Stimulated activated naive CD8-positive, alpha-beta T cell treated with anti-CD3 and anti-CD28 coated beads, Interleukin-15, amount 100 ng/mL, for 72 hours (primary cell): ENCODE measurements at places on chromosomes 13 and 19.

- no peak for DNase-seq
These were observed 328.7 kb downstream of the SPRY2 start for GRCh38 chr13:80012251-80012650.

DNA sequence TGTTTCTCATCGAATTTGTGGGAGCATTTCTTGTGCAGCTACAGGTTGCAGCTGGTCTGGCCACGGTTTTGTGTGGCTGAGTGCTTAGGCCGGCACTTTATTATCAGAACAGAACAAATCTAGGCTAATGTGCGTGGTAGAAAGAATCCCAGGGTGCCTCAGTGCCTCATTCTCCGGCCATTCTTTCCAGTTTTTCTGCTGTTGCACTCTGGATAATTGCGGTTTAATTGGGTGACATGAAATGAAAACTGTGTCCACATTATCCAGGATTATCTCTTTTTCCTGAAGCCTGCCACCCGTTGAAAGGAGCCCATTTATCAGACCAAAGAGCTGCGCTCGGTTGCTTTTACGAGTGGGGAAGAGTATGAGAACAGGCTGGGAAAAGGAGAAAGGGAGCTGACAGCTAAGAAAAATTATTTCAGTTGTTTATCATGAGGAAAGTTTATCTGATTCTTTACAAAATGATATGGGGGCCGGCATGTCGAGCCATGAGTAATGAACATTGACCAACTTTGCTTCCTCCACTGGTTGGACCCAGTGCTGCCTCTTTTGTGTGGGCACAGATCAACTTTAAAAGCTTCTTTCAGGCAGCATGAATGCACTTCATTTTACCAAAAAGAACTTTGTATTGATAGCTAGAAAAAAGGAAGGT lies 117.0 kb upstream of the SOX21 start:
- DNase-seq = no peak

DNA sequence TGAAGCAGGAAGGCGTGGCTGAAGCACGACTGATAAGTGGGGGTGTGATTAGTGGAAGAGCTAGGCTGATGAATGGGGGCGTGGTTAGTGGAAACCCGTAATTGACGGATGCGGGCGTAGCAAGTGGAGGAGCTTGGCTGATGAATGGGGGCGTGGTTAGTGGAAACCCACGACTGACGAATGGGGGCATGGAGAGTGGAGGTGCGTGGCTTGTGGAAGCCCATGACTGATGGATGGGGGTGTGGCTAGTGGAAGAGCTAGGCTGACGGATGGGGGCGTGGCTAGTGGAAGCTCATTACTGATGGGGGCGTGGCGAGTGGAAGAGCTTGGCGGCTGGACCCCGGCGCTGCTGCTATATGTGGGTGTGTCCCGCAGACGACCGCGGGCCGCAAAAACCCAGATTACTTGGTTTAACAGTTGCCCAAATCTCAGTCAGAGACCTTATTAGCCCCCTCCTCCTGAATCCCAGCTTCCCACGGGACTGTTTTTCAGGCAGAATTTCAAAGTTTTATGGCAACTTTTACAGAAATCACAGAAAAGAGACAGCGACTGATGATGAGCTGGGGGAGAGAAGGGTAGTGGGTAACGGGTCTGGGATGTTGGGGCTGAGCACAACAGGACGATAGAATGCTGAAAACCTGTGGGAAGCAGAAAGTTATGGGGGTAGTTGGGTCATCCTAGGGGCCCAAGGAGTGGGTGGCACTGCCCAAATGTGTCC lies 9.0 kb upstream of the MEIS3 start:
- peak; percentile 95 for DNase-seq

DNA sequence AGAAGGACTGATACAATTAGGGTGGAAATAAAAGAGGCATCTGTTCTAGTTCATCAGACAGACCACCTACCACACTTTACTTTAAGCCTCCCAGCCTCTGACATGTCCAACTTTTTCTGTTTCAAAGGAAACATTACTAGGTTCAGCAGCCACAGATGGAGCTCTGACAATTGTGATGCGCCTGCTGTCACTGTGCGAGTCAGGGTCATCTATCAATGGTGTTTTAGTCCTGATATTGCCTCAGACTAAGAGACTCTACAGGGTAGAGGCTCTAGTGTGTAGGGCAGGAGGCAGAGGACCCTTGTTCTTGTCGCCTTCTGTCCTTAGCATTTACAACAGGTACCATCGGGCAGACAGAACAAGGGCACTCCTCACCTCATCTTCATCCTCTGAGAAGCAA lies 685.0 kb upstream of the SGCG start:
- DNase-seq = no peak

- DNase-seq = no peak
These were observed 156.8 kb upstream of the SOX1 start for GRCh38 chr13:111909971-111910671.

DNA sequence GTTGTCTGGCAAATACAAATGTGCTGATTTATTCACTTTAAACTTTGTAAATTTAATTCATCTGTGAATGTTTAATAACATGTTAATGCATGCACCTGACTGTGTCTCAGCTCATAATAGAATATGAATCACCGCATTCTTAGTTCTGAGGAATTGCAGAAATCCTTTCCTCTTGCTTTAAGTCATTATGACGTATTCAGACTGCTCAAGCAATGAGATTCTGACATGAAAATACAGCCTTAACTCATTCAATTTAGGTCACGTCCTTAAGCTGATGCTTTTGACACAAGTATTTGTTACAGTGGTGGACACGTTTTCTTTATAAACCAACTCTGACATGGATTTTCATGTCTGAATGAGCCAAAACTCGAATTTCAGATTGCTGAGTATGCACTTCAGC lies 541.0 kb upstream of the KLF12 start:
- DNase-seq = no peak

GRCh38 chr13:51035978-51036377 lies 75.1 kb downstream of the C13orf42 start:
- DNase-seq = no peak

DNA sequence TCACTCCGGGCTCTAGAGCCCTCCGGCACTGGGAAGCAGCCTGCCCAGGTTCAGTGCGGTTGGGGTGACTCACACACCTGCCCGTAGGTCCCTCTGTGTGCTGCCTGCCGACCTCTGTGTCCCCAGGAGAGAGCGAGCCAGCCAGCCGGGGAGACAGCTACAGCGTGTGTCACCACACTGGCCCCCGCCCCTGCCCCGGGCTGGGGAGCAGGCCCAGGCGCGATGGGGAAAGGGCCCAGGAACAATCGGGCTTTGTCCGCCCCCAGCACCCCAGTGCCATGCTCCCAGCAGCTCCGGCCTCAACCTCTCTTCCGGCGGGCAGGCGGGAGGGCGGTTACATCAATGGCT lies at the start of gene KLK6:
Gene KLK6, minus strand, starts transcription at position 179 of the 348 bp plus-strand sequence. CDS start 1,487 bp downstream, outside the sequence.
- DNase-seq = no peak

- no peak for DNase-seq
These were observed 352.4 kb downstream of the SPRY2 start for GRCh38 chr13:79988573-79988972.

- no peak for DNase-seq
These were observed 12.8 kb downstream of the PSMC4 start for GRCh38 chr19:39983695-39984300.

GRCh38 chr19:16628984-16629691 lies 1.1 kb upstream of the MED26 start:
- no peak for DNase-seq

GRCh38 chr19:48635263-48635965 lies 1.8 kb downstream of the DBP start:
- DNase-seq = peak; percentile 81

DNA sequence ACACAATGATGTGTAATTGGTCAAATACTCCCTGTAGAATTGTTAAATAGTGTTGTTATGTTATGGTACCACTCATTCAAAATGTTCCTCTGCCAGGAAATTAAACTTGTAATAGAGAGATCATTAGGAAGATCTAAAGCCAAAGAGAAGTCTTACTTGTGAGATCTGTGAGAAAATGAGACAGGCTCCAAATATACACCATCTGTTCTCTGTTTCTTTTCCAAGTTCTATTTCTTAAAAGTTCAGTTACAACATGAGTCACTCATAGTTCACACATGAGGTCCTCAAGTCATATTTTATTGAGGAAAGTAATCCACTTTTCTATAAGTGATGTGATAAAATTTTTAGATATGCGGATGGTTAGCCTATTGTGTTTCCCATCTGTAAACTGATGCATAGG lies 1038.1 kb upstream of the PRR20A start:
- DNase-seq = no peak

GRCh38 chr19:3785938-3786824 lies at the start of gene MATK:
TSS of gene MATK (minus strand) at chr19:3786381. CDS start at chr19:3785135, 1,246 bp downstream.
- DNase-seq = peak; percentile 43

DNA sequence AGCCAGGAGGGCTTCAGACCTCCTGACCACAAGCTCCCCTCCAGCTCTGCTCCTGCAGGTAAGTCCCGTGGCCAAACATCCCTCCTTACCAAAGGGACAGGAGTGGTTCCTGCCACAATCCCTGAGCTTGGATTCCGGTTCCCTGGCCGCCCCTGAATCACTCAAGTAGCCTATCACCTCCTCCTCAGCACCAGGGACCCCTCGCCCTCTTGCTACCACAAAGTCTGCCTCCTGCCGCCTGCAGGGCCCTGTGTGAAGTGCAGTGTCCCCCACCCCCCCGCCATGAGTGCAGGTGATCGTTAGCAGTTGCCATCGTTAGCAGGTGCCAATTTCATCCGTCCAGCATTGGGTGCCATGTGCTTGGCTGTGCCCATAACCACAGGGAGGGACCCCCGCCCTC lies 40.8 kb upstream of the RANBP3 start:
- DNase-seq = no peak

DNA sequence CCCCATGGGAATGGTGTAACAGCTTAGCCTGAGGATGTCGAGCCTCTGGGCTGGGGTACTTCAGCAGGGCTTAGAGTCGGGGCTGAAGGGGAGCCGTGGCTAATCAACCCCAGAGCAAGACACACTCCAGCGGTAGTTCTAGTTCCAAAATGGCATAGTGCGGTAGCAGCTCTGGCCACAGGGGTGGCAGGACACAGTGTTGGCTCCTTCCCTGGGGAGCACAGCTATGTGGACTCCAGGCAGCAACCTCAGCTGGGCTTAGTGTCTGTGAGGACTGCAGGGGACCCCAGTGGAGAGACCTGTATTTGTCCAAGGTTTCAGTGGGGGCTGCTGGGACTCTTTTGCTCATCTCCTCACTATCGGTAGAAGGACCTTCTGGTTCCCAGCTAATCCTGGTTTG lies 70.8 kb upstream of the PCDH20 start:
- no peak for DNase-seq

- DNase-seq = no peak
These were observed 52.8 kb downstream of the TNFSF13B start for GRCh38 chr13:108322206-108322824.
